NT2/D1 (cell line): ENCODE measurements at places on chromosomes 1 and 21.
A peak's percentile ranks its signal among the peaks of the same experiment; 100 is the strongest.

GRCh38 chr1:224675590-224675989, 59.5 kb downstream of the CNIH3 start:
- DNase-seq, result no peak

- DNase-seq, result no peak
Measured at GRCh38 chr1:211531194-211532087, 39.5 kb upstream of the RD3 start.

GRCh38 chr1:107171333-107171732, 30.5 kb downstream of the NTNG1 start:
- DNase-seq, result no peak

GRCh38 chr1:43293896-43294760, 6.7 kb upstream of the TIE1 start:
- DNase-seq, result no peak

- DNase-seq, result peak; percentile 58
Measured at GRCh38 chr1:26853156-26853555, 9.8 kb upstream of the SFN start.

GRCh38 chr1:13664451-13664850, 35.5 kb upstream of the PRDM2 start:
- no peak for DNase-seq

GRCh38 chr1:20787840-20788795, 1.0 kb upstream of the HP1BP3 start:
- no peak for DNase-seq

GRCh38 chr1:116352349-116352813, 20.7 kb upstream of the ATP1A1 start:
- DNase-seq, result no peak

DNA sequence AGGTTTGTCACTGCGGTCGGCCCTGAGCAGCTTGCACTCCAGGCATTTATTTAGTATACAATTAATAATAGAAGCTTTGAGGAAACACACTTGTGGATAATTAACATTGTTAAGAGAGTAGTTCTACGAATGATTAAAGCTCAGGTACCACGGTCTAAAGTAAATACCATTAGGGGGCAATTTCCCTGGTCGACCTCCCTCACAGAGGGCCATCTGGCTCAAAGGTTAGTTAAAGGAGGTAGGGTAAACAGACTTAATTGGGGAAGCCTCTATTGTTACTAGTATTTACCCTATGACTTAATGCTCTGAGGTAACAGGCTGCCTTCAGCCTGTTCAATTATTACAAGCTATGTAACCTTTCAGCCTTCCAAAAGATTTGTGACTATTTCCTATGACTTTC, 122.3 kb upstream of the SLC44A3 start:
- DNase-seq, result no peak

GRCh38 chr1:37945743-37946702, 830 bp downstream of the INPP5B start:
- no peak for DNase-seq

DNA sequence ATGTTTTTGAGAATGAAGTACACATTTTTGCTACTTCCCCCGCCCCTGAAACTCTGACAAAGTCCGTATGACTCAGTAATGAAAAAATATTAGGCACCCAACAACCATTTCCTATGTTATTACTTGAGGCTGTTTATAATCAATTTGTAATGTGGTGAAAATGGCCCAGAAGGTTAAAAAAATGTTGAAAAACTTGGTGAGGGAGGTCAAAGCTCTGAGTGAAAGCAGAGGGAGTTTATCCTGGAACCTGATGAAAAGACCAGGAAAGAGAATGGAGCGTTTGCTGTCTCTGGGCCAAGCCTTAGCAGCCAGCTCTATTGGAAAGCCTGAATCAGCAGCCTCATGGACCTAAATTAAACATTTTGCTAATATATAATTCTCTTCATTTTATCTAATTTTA, 367.7 kb upstream of the NEGR1 start:
- DNase-seq, result no peak

- DNase-seq, result no peak
Measured at GRCh38 chr1:220655961-220656740, 34.0 kb upstream of the C1orf115 start.

DNA sequence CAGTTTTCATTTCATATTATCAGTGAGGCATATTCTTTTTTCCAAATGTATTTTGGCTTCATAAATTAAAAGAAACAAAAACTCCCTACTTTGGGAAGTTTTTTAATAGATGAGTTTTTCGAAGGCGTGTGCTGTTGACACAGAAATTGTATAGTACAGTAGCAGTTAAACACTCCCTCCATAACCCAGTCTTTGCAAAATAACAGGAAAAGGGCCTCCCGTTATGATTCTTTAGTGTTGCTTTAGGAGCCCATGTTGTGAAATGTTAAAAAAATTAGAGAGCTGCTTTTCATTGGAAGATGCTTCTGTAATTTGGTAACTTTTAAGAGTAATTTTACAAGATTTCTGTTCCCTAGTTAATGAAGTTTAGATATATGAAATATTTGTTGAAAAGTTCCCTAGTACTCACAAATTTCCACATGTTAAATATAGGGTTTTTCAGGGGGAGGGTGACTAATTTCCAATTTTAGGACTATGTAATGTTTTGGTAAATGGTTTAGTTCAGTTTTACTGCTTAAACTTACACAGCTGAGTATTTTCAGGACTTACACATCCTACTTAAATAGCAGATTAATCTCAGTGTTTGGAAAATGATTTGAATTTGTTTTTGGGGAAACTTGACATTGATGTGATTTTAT, 2.0 kb downstream of the CAMSAP2 start:
- no peak for DNase-seq

GRCh38 chr1:194477908-194478307, 1291.5 kb upstream of the B3GALT2 start:
- DNase-seq, result no peak

GRCh38 chr1:198919667-198920398, 281.0 kb downstream of the PTPRC start:
- DNase-seq, result no peak

DNA sequence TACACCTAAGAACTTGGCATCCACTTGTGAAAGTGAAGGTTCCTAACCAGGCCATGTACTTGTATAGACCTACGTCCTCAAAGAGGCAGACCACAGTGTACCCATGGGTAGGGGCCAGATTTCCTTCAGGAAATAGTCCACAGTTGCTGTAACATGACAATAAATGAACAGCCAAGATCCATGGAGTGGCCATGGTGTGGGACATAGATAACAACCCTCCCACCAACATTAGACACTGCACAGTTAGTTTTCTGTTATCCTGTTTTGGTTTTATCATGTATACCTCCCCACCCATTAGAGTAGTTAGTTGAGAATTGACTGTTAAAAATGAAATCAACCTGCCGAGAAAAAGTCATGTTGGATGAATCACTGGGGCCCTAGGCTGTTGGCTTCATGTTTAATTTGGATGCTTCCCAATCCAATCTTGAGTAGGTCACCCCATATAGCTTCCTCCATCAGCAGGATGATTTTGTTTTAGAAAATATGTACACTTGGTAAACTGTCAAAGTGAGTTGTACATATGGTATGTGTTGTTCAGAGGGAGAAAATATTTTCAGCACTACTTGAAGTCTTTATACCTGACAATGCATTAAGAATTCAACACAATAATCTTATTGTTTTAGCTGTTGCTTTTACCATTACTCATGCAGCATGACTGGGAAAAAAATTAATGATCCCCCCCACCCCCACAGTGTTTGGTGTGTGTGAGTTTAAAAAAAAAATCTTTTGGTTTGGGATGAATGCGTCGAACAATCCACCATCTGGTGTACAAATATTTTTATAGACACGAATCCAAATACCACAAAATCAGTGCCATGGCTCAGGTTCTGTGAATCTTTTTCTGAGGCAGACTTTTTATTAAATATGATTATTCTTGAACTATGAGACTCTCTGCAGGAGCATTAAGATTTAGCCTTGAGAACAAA, 88.3 kb upstream of the ARHGAP29 start:
- DNase-seq, result no peak

DNA sequence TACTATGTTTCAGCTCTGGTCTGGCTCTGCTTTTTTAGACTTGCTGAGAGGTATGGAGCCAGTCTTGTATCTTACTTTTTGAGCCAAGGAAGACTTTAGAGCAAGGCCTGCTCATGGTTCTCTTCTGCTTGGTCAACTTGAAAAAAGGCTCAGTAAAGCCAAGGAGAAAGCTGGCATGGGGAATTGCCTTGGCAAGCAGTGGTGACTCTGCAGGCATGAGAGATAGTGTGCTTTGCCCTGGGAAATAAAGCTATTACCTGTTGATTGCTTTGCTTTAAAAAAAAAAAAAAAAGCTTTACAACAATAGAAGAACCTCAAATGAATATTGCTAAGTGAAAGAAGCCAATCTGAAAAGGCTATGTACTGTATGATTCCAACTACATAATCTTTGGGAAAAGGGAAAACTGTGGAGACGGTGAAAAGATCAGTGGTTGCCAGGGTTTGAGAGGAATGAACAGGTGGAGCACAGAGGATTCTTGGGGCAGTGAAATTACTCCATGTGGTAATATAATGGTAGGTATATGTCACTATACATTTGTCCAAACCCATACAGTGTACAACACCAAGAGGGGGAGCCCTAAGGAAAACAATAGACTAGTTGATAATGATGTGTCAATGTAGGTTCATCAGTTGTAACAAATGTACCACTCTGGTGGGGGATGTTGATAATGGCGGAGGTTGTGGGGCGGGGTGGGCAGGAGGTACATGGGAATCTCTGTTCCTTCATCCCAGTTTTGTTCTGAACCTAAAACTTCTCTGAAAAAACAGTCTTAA, 87.6 kb downstream of the HMCN1 start:
- DNase-seq, result no peak

DNA sequence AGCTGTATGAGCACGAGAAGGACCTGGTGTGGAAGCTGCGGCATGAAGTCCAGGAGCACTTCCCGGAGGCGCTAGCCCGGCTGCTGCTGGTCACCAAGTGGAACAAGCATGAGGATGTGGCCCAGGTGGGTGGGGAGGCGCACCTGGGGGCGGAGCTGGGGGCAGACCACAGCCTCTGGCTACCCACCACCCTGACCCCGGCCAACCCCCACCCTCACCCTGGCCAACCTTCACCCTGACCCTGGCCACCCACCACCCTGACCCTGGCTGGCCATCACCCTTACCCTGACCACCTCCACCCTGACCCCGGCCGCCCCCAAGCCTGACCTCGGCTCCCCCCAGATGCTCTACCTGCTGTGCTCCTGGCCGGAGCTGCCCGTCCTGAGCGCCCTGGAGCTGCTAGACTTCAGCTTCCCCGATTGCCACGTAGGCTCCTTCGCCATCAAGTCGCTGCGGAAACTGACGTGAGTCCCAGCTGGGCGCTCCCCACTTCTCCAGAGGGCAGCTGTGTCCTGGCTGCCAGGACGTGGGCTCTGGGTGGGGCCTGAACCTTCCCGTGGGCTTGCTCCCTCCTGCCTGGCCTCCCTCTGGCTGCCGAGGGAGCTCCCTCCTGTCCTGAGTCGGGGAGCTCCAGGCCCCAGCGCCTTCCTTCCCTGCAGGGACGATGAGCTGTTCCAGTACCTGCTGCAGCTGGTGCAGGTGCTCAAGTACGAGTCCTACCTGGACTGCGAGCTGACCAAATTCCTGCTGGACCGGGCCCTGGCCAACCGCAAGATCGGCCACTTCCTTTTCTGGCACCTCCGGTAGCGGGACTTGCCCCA, 69.5 kb downstream of the PIK3CD start:
- DNase-seq, result no peak

DNA sequence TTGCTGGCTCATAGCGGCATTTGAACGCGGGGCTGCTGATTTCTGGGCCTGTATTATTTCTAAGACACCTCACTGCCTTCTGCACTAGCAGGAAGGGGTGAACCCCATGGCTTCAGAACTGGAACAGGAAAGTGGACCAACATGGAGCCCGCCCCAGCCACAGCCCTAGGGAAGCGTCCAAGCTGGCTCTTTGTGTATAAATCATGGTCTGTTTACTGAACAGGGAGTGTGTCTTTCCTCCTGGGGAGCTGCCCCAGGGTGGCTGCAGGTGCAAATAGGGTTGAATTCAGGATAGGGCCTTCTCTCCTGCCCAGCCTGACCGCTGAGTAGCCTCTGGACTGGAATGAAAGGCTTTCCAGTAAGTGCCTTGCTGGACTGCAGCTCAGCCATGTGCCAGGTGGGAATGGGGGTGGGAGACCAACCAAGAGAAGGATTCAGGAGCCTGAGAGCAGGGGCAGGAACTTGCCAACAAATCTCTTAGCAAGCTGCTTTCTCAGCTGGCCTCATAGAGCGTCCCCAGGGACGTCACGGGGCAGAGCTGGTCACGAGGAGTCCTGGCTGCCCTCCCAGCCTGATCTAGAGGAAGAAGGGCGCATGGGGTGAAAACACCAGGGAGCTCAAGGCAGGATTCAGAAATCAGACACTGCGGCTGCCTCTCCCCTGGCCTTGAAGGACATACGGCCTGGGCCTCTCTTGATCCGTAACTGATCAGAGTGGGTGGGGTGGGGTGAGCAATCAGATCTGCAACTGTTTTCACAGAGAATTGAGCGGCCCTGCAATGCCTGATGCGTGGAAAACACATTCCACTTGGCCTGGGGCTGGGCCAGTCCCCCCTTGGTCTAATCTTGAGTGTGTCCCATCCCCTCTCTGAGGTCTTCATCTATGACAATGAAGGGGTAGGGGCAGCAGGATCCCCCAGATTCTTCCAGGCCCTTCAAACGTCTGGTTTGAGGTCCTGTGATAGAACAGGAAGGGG, 56.5 kb upstream of the SELENON start:
- no peak for DNase-seq

GRCh38 chr1:17654519-17654918, 100.6 kb upstream of the ACTL8 start:
- DNase-seq, result no peak

DNA sequence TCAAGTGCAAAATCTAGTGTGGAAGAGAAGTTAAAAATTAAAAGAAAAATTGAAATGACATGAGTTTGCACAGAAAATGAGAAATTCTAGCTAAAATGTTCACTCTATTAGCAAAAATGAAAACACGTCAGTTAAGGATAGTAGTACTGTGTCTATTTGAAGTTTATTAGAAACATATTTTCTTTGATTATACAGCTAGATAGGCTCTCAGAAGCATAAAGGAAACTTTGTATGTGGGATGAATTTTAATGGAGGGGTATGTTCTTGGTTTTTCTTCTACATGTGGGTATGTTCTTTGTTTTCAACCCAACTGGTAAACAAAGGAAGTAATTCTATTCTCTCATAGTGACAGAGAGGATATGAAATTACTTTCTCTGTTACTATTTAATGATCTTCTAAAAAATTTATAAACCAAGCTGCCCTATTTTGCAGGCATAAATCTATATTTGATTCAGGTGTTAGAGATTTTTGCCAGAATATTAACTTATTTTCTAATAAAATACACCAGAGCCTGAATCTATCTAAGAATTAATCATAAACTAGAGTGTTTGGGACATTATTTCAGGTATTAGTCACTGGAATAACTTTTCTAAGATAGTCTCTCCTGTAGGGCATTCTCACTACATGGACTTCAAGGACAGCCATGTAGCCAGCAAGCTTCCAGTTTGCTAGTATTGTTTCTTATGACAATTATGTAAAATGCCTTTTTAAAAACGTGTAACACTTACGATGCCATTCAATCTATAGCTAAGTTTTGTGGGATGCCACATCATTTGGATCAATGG, 15.8 kb downstream of the GPSM2 start:
- no peak for DNase-seq

GRCh38 chr21:38944402-38944801, 138.7 kb downstream of the ETS2 start:
- no peak for DNase-seq
